ENCODE measurements at places on chromosomes 1 and 21.

- no peak for DNase-seq
Observed at GRCh38 chr1:110390692-110391245, at the start of gene SLC16A4. TSS of gene SLC16A4 (minus strand) at chr1:110391026. CDS start at chr1:110389323, 1,703 bp downstream.

DNA sequence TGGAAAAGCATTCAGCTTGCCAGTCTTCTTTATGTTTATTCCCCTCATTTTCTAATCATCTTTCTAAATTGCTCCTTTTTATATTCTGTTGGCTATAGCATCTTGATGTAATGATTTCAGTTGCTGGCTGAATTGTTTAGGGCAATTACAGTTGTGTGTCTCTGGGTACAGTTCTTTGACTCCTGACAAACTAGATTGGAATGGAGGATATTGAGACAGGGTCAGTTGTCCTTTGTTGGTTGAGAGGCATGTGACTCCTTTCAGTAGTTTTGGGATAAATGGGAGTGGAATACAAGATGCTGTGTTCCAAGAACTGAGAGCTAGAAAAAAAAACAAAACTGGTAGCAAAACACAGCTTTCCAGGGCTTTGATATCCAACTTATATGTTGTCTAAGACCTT, 1.5 kb downstream of the CENPF start:
- DNase-seq = no peak

DNA sequence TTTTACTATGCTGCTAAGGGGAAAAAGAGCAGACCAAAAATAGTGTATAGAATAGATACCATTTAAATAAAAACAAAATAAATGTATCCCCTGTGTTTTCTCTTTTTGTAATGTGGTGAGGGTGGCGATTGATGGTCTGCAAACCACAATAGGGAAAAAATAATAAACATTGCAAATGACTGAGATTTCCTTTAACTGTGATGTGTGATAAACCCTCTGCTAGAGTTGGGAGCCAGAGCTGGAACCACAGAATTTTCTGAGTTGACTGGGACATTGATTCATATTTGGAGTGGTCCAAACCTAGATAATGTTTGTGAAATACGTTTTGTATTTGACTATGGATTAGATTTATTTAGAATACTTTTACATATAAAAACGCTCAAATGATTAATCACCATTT, 70.6 kb upstream of the PTGFR start:
- no peak for DNase-seq

DNA sequence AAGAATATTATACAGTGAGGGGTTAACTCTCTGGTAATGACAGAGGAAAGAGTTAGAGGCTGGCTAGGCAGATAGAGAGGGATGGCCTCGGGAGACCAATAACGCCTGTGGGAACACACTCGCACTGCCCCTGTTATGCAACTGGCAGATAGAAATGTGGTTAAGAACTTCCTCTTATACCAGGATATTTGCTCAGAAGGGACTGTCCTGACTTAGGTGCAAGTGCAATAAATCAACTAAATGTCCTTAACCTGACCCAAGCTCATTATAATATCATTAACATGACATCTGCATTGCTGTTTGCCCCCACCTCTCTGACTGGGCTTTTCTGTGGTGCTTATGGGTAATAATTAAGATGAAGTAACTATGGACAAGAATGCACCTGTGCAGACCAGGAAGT, 1518.0 kb downstream of the NCAM2 start:
- DNase-seq = no peak

GRCh38 chr1:205604825-205605505, 26.8 kb downstream of the ELK4 start:
- no peak for DNase-seq

- peak; percentile 42 for DNase-seq
Observed at GRCh38 chr1:11788549-11789053, 17.2 kb downstream of the MTHFR start.

- DNase-seq = no peak
Observed at GRCh38 chr1:246724731-246725095, 504 bp downstream of the SCCPDH start.

DNA sequence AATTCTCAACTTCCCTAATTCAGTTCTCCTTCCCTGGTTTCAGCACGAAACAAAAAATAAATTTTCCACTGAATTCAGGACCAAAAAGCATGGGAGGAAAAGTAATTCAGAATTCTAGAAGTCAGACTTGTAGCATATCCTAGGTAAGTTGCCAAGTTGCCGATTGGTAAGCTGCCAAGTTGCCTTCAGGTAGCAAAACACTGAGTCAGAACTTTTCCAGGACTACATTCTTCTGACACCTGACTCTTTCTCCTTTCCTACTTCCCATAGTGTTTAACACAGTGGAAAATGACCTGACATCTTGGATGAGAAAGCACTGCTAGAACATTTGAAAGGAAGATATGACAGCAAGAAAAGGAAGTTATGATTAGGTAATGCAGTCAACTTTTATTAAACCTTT, 322.8 kb downstream of the SPATA17 start:
- no peak for DNase-seq

- no peak for DNase-seq
Observed at GRCh38 chr1:184971522-184972265, 2.6 kb downstream of the NIBAN1 start.

- no peak for DNase-seq
Observed at GRCh38 chr1:44511769-44512168, 106.7 kb downstream of the RNF220 start.

DNA sequence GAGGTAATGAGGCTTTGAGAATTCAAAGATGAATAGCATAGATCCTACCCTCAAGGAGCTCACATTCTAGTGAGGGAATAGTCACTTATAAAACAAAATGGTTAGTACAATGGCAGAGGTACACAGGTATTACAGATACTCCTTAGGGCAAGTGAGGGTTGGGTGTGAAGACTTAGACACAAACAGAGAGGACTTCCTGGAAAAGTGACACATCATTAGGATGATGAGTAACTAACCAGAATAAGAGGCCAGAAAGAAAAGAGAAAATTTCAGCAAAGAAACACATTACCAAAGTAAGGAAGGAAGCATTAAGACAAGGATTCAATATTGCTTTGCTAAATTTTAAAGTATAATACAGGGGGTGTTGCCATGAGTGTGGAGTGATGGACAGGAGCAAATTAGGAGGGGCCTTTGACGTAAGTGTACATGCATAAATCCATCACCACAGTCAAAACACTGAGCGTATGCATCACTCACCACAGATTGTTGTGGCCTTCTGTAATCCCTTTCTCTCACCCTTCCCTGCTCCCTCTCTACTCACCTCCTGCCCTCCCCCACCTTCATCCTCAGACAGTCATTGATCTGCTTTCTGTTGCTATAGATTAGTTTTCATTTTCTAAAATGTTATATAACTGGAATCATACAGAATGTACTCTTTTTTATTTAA, 7.9 kb downstream of the CD53 start:
- no peak for DNase-seq

GRCh38 chr1:221558396-221558795, 183.5 kb downstream of the DUSP10 start:
- DNase-seq = no peak

DNA sequence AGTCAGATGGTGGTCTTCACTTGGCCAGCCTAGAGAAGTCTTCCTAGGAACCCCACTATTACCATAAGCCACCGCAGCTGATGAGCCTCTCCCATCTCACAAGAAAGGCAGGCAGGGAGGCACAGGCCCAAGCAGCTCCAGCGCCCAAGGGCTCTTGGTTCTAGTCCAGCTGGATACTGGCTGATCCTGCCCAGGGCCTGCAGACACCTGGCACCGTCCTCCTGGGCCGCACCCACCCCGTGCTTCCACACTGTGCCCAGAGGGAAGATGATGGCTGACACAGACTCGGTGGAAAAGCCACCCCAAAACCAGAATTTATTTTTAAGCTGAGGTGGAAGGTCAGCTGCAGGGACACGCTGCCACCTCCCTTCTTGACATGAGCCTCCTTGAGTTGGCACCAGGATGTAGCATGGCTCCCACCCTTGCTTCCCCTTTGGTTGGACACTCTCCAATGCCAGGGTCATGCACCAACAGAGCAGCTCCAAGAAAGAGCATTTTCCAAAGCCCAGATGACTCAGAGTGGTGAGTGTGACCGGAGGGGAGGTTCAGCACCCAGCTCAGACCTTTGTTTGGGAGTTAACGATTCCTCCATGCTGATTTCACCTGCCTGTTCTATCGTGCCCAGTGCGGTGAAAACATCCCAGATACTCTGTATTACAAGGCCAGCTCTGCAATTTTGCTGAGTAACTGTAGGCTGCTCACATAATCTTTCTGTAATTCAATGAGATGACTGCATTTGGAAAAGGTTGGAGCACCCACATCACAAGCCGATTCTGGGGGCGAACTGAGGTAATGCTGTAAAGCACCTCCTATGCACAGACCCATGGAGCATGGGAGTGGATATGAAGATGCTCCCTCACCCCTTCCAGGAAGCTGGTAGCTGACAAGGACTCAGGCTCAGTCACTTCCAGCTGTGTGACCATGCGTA, 63.1 kb upstream of the SLC2A1 start:
- DNase-seq = no peak

- DNase-seq = no peak
Observed at GRCh38 chr1:4495809-4496208, 158.6 kb upstream of the AJAP1 start.

DNA sequence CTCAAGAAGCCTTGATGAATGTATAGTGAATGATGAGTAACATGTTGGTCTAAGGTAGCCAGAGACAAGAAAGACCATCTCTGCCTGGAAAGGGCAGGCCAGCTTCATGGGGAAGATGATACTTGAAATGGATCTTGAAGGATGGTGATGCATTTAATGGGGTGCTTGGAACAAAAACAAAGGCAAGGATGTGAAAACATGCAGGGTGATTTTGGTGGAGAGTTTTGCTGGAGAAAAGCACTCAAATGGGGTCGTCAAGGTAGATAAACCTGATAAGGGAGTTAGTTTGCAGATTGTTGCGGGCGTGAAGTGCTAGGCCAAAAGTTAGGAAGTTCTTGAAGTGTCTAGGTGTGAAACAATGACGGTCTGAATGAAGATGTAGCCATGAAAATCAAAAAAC, 205.4 kb downstream of the HLX start:
- no peak for DNase-seq

DNA sequence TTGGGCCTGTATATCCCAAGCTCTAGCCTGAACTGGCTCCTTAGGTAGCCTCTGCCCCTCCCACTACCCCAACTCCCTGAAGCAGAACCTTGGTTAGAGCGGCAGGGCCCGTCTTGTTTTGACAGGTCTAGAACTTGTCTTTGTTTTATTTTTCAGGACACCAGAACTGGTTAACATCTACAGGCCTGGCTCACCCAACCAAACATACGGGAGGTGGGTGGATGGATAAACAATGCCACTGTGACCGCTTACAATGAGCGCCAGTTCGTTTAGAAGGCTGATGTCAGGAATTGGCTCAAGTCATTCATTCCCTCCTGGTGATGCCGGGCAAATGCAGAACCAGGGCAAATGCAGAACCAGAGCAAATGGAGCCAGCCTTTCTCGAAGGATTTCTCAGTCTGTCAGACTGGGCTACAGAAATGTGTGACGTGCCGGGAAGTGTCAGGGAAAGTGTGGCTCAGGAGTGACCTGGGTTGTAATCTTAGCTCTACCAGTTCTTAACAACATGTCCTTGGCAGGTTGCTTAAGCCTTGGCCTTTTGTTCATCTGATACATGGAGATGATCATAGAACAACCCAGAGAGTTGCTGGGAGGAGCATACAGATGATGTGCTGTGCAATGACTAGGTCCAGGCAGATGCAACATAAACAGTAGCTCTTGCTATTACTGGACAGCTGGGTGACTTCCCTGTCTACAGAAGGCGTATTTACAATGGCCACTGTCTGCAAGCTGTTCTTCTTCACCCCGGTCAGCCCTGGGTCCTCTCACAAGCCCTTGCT, 30.5 kb upstream of the BTG2 start:
- DNase-seq = no peak

GRCh38 chr1:63624911-63625310, 31.7 kb downstream of the PGM1 start:
- DNase-seq = no peak

All from left ventricle myocardium superior (tissue), 1 donor.